ENCODE measurements at places on chromosomes 12 and 14.

GRCh38 chr14:26113911-26114640, 483.8 kb downstream of the NOVA1 start:
- no peak for DNase-seq

GRCh38 chr12:25424211-25424731, 128.8 kb downstream of the LMNTD1 start:
- peak; percentile 57 for DNase-seq

GRCh38 chr14:92207012-92207927, 85.5 kb downstream of the CPSF2 start:
- no peak for DNase-seq

DNA sequence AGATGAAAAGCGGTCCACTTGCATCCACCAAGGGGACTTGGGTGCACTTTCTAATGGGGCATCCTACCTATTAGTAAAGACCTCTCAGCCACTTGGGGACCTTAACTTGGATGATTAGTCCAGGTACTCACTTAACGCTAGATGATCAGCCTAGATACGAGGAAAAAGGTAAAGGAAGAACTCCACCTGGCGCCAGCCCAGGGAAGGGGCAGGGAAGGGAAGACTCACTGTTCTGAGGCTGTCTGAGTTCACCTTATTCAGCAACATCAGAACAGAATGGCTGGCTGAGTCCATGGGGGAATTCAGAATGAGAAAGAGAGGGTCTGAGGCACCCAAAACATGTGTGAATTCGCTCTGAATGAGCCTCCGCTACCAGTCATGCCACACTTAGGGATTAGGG, 7.1 kb downstream of the IL22 start:
- no peak for DNase-seq

Measured in GM03348 (cell line).